ENCODE measurements at places on chromosomes 1 and 21. TPM values are rescaled to one million over a fixed set of nuclear protein-coding genes. Genes with fewer than 3 reads are reported as not detected.

GRCh38 chr1:248810727-248811513 is 14.8 kb downstream of the SH3BP5L start:
- DNase-seq, result no peak

GRCh38 chr1:209542585-209542984 is 40.9 kb upstream of the CAMK1G start:
- DNase-seq, result peak; percentile 97

DNA sequence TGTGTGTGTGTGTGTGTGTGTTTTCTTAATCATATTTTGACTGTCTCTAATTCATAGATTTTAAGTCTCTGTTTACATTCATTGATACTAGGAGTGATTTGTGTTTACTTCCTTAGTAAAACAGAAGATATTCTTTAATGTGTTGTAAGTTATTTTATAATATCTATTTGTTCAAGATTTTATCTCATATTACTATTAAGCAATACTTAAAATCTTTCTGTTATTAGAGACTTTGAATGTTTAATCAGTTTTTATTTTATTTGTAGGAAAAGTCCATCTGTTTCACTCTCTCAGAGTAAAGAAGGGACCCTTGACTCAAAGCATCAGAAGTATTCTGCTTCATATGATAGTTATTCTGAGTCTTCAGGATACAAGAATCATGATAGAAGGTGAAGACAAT is 89.2 kb downstream of the CEP350 start:
- no peak for DNase-seq

GRCh38 chr1:95207223-95207935 is 26.6 kb upstream of the RWDD3 start:
- no peak for DNase-seq

DNA sequence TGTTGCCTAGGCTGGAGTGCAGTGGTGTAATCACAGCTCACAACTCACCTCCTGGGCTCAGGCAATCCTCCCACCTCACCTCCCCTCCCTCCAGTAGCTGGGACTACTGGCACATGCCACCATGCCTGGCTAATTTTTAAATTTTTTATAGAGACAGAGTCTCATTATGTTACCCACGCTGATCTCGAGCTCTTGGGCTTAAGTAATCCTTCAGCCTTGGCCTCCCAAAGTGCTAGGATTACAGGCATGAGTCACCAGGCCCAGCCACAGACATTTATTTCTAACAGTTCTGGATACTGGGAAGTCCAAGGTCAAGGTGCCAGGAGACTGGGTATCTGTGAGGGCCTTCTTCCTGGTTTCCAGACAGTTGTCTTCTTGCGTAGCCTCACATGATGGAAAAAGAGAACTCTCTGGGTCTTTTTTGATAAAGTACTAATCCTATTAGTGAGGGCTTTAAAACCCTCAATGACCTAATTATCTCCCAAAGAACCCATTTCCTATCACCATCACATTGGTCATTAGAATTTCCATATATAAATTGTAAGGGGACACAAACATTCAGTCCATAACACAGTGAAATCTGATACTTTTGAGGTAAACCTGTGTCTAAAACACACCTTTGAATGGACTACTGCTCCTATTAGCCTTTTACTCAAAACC is 67.9 kb downstream of the PHACTR4 start:
- peak; percentile 61 for DNase-seq

- no peak for DNase-seq
Measured at GRCh38 chr1:45340816-45341466, 701 bp upstream of the MUTYH start.

GRCh38 chr1:159981351-159982055 is 27.5 kb upstream of the SLAMF9 start:
- DNase-seq, result no peak

DNA sequence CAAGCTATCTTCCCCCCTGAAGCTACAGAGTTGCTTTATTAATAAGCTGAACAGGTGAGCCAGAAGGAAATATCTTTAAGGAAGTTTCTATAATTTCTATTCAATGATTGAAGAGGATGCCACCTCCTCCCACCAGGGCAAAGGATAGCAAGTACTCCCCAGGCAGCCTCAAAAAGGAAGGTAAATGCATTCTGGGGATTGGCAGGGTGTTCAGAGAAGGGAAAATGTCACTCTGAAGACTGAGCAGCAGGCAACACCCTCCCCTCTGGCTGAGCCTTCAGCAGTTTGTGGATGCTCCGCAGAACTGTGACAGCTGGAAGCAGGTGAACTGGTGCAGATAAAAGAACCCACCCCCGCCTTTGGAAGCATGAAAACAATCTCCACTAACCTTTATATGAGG is 140.8 kb downstream of the BRINP2 start:
- DNase-seq, result no peak

DNA sequence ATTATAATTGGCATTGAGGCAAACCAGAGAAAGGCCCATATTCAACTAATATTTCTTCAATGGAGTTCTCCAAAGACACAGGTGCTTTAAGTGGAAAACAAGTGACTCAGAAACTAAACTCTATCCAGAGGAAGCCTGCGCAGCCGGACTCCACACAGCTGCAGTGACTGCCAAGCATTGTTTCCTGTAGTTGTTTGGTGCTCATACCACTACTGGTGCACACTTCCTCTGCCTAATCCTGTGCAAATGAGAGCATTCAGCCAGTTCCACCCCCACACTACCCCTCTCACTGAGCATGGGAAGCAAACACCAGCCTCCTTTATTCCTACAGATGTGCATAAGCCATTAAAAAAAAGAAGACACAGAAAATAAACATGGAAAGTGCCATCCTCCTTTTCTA is 102.9 kb downstream of the VAV3 start:
- DNase-seq, result no peak

DNA sequence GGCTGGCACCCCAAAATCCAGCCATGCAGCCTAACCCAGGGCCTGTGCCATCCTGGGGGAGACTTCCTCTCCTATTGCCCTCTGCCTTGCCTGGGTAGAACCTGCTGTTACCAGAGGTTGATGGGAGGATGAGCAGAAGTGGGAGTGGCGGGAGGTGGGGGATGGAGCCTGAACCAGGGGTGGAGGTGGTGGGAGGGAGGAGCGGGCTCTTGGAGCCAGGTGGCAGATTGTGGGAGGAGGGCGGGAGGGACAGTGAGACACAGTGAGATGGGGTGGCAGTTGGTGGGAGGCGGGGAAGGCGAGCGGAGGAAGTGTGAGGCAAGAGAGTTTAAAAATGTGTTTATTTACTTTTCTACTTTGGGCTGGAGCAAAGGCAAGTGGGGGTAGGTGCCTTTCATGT is 87.3 kb downstream of the KCNJ6 start:
- no peak for DNase-seq

DNA sequence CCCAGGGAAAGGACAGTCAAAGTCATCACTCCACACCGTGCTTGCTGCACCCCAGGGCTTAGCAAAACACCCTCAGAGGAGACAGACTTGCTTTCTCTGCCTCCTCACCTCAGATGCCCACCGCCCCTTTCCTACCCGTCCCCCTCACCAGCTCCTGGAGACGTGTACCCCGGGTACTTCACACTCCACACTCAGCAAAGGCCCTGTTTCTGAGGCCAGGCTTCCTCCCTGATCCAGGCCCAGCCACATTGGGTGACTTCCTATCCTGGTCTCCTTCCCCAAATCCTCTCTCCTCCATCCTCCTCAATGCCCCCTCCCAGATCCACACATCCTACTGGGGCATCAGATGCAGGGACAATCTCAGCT is 116.7 kb downstream of the DMRTB1 start:
- no peak for DNase-seq

DNA sequence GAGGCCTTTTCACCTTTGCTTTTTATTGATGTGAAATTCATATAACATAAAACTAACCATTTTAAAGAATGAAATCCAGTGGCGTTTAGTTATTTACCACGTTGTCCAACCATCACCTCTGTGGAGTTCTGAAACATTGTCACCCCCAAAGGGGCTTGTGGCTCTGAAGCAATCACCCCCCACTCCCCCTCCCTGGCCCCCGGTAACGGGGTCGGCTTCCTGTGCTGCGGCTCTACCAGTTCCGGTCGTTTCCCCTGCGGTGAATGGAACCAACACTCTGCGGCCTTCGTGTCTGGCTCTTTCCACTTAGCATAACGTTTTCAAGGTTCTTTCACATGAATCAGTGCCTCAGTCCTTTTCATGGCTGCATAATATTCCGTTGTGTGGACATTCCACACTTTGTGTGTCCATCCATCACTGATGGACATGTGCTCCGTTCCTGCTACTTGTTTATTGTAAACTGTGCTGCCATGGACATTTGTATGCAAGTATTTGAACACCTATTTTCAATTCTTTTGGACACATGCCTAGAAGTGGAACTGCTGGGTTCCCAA is 1.8 kb upstream of the ISG15 start:
- no peak for DNase-seq

GRCh38 chr1:44786138-44786840 is 1.7 kb downstream of the BEST4 start:
- DNase-seq, result peak; percentile 59

DNA sequence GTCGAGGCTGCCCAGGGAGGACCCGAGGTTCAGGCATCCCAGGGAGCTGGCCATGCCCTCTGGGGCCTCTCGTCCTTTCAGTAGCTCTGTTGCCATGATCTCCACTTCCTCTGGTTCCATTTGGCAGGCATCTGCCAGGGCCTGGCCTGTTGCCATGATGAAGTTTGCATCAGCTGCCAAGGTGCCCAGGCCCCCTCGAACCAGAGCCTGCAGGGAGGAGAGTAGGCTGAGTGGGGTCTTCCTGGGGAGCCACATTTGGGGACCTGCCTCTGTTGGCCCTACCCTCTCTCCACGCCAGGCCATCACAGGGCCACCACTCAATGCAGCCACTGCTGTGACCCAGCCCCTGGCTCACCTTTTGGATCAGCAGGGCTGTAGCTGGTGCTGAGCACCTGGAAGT is 16.4 kb upstream of the KIF21B start:
- DNase-seq, result no peak

DNA sequence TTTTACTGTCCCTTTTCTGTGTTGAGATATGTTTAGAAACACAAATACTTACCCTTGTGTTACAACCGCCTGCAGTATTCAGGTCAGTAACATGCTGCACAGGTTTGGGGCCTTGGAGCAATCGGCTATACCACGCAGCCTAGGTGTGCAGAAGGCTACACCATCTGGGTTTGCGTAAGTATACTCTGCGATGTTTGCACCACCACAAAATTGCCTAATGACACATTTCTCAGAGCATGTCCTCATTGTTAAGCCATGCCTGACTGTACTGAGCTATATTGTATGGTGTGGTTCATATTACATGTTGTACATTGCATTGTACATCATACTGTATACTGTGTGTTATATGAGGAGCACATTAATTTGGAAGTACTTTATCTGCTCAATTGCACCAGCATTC is 247.4 kb downstream of the RHOU start:
- no peak for DNase-seq

DNA sequence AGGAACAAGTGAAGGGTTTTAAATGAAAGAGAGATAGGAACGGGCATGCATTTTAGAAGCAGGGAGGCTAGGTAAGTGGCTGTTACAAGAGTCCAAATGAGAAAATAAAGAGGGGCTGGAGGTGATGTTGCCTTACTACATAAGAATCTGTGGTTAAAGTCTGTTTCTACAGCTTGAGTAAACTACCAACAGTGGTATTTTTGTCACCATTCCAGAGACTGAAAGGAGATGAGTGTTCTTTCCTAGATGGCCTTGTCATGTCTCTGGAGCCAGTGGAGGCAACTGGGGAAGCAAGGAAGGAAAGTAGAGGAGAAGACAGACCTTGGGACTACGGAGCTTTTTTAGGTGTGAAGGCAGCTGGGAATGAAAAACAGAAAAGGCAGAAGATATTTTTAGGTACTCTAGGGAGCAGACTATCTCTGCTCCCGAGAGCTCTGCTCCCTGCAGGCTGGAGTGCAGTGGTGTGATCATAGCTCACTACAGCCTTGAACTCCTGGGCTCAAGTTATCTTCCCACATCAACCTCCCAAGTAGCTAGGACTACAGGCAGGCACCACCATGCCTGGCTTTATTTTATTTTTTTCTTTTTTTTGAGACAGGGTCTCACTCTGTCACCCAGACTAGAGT is 12.2 kb downstream of the HDAC1 start:
- no peak for DNase-seq

Gene CFAP74
- 0.07 TPM for total RNA-seq

Gene CFHR4
- total RNA-seq, result not detected

Gene LRRC53
- not detected for total RNA-seq

Gene TNFAIP8L2
- not detected for total RNA-seq

Gene MYCL
- total RNA-seq, result 5.6 TPM

Gene ADAMTS5
- total RNA-seq, result not detected

Gene AQP10
- total RNA-seq, result 0.18 TPM

Gene IL19
- not detected for total RNA-seq

Gene GUCA2A
- total RNA-seq, result not detected

Gene CDCA8
- total RNA-seq, result 35.4 TPM

Gene NFASC
- 0.41 TPM for total RNA-seq

Data from foreskin keratinocyte (primary cell).